PC-9 (cell line): ENCODE measurements at places on chromosomes 7 and 10. TPM values are rescaled to one million over a fixed set of nuclear protein-coding genes. Genes with fewer than 3 reads are reported as not detected.

GRCh38 chr7:34153656-34154270, 248.4 kb downstream of the BMPER start:
- no peak for DNase-seq

- no peak for DNase-seq
These were observed 112.7 kb downstream of the RBM20 start for GRCh38 chr10:110756876-110757275.

GRCh38 chr7:69656077-69656476, 57.8 kb downstream of the AUTS2 start:
- DNase-seq, result no peak

DNA sequence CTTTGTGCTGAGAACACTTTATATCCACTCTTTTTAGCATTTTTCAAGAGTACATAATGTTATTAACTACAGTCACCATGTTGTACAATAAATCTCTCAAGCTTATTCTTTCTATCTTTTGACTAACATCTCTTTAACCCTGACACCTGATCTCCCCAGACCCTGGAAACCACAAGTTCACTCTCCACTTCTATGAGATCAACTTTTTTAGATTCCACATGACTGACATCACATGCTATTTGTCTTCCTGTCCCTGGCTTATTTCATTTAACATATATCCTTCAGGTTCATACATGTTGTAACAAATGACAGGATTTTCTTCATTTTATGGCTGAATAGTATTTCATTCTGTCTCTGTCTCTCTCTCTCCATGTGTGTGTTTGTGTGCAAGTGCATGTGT, 15.5 kb downstream of the SLC13A1 start:
- no peak for DNase-seq

- peak; percentile 31 for DNase-seq
These were observed 35.4 kb downstream of the BNIP3 start for GRCh38 chr10:131946321-131946751.

DNA sequence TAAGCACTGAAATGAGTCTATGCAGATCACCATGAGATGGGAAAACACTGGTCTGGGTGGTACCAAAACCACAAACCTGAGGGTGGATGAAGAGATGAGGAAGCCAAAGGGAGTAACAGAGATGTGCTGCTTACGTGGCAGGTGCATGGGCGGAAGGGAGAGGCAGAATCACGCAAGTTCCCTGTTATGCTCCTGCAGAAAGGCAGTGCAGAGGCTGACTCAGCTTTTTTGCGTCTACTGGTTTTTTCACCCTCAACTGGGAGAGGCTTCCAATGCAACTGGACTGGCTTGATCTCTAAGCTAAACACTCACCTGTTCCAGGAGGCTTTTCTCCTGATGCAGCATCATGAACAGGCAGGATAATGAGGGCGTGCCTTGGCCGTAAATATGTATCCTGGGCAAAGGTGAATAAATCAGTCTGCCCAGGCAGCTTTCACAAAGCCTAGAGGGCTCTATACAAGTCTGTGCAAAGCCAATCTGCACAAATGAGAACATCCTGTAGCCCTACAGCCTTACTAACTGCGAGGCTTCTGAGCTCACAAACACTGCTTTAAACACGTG, 95.4 kb upstream of the AFAP1L2 start:
- peak; percentile 43 for DNase-seq

GRCh38 chr7:137695942-137696341, 150.8 kb downstream of the DGKI start:
- no peak for DNase-seq

GRCh38 chr7:46583656-46584055, 662.6 kb upstream of the IGFBP3 start:
- DNase-seq, result peak; percentile 55

Gene NUTM2B
- total RNA-seq, result 0.83 and 1.3 TPM in 2 replicates

Gene NOBOX
- total RNA-seq, result not detected in 2 replicates

Gene DGKI
- 0.41 and 0.65 TPM in 2 replicates for total RNA-seq
